ENCODE measurements at places on chromosomes 1 and 21.

DNA sequence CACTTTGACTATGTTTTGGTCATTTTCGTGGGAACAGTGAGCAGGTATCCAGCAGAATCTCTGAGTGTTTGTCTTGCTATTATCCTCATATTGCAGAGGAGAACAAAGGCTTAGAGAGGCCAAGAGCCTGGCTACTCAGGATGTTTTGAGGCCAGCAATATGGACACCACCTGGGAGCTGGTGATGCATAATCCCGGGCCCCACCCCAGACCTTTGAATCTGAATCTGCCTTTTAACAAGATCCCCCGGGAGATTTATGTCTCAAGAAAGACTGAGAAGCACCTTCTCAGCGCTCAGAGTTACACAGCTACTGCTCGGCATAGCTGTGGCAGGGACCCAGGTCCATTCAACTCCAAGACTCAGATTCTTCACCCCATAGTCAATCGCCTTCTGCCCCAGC is 72.8 kb downstream of the PTPRU start:
- peaks cover 3% of the 10 kb centered on the region for H3K27me3 ChIP-seq
- no peaks in the 10 kb centered on the region for H3K36me3 ChIP-seq

DNA sequence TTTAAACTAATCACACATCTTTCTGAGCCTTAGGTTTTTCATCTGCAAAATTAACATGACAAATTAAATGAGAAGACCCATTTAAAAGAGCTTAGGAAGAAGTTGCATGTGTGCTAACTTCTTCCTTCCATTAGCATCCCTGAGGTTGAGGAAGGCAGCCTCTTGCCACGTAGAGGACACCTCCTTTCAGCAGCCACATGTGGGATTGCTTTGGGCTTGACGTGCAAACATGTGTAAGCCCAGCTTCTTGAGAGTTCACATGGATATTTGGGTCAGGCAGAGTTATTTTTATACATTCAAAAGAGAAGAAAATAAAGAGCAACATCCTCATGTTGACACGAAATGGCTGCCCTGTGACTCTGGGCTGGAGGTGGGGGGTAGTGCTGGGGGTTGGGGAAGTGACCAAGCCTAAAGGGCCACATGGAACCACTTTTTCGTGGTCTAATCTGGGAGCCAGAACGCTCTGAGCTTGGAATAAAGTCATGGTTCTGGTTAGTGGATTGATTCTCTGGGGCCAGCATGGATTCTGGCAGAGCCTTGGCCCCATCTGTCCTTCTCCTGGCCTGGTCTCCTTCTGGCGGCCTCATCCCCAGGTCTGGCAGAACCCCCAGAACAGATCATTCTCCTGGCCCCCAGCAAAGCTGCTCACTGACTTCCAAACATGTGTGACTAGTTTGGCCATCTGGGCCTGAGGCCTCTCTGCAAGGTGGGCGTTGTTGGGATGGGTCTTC is 137.1 kb upstream of the USP24 start:
- no peak overlapping the region for H3K4me3 ChIP-seq
- no peaks in the 10 kb centered on the region for H3K4me1 ChIP-seq
- DNase-seq: no peak
- no peaks in the 10 kb centered on the region for H3K36me3 ChIP-seq
- no peak overlapping the region for H3K27ac ChIP-seq
- peaks cover 5% of the 10 kb centered on the region for H3K27me3 ChIP-seq

DNA sequence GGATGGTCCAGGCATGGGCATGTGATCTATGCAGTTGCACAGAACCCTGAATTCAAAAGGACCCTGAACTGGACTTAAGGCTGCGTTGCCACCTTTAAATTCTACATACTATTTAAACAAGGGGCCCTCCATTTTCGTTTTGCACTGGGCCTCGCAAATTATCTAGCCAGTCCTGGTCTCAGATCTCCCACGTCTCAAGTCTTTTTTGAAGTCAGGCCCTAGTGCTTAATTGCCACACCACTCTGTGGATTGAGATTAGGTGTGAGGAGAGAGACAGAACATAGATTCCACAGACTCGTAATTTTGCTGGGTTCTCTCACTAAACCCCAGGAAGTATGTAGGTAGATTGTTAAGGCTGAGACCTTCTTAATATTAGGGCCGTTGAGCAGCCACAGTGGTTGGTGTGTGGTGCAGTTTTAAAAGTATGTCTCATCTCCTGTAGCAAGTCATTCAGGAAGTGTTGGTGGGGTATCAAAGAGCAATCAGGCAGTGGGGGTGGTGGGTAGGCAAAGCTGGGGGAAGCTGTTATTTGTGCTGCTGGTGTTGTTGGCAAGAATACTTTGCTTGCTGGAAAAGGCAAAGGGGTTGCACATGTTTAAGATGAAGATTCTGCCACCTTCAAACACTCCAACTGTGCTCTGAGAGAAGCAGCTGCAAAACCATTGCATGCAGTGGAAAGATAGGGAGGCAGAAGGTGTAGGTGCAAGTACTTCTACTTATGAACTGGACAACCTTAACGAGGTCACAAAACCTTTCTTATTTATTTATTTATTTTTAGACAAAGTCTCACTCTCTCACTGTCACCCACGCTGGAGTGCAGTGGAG is 11.2 kb downstream of the CD84 start:
- peak overlapping the region; percentile 97 for H3K27ac ChIP-seq
- H3K4me1 ChIP-seq: peaks cover 74% of the 10 kb centered on the region
- H3K36me3 ChIP-seq: peaks cover 69% of the 10 kb centered on the region
- H3K27me3 ChIP-seq: no peaks in the 10 kb centered on the region
- DNase-seq: peak; percentile 81
- peak overlapping the region; percentile 68 for H3K4me3 ChIP-seq

- H3K27me3 ChIP-seq: no peaks in the 10 kb centered on the region
- H3K27ac ChIP-seq: peak overlapping the region; percentile 97
- H3K4me1 ChIP-seq: peaks cover 33% of the 10 kb centered on the region
- no peak for DNase-seq
- H3K36me3 ChIP-seq: peaks cover 16% of the 10 kb centered on the region
Observed at GRCh38 chr21:36297406-36297937, 22.5 kb upstream of the MORC3 start.

- no peak overlapping the region for H3K27ac ChIP-seq
- H3K27me3 ChIP-seq: no peaks in the 10 kb centered on the region
- DNase-seq: no peak
- no peaks in the 10 kb centered on the region for H3K36me3 ChIP-seq
- H3K4me3 ChIP-seq: no peak overlapping the region
- no peaks in the 10 kb centered on the region for H3K4me1 ChIP-seq
Observed at GRCh38 chr1:238318294-238319110, 427.8 kb upstream of the ZP4 start.

GRCh38 chr1:221169447-221169889 is 290.2 kb downstream of the HLX start:
- H3K27ac ChIP-seq: no peak overlapping the region
- H3K4me3 ChIP-seq: no peak overlapping the region
- H3K27me3 ChIP-seq: no peaks in the 10 kb centered on the region
- peaks cover 5% of the 10 kb centered on the region for H3K4me1 ChIP-seq
- H3K36me3 ChIP-seq: no peaks in the 10 kb centered on the region

DNA sequence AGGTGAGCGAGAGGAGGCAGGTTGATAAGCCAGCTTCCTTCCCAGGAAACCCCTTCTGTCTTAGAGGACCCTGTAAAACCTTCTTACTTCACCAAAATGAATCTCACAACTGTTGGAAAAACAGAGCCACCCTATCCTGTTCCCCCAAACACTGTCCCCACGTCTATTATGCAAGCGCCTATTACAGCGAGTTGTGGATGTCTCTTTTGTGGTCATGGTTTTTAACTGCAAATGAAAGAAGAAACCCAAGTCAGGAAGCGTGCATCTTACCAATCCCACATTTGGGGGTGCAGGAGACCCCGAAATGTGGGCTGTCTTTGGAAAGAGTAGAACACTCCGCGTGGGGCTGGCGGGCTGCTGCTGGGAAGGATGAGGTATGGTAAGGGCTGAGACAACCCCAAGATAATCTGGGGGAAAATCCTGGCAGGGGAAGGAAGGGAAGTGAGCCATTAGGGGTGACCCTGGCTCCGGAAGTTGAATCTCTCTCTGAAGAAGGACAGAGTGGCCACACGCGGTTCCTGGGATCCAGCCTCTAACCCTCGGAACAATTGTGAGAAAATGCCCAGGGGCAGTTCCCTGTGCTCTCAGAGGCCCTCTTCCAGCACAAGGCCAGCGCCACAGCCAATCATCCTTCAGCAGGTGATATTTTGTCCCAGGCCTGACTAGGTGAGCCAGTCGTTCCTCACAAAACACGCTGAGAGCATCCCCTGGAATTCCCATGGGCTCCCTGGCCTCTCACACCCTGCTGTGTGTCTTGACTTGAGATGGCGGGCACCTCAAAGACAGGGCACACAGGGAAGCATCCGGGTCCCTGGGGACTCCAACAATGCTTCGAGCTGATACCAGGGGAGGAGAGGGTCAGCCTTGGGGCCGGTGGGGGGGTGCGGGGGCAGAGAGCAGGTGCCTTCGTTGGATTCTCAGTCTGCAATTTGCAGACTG is 168.5 kb upstream of the IRF2BP2 start:
- no peaks in the 10 kb centered on the region for H3K36me3 ChIP-seq
- no peaks in the 10 kb centered on the region for H3K27me3 ChIP-seq
- no peak for DNase-seq
- H3K27ac ChIP-seq: no peak overlapping the region
- peaks cover 7% of the 10 kb centered on the region for H3K4me1 ChIP-seq
- no peak overlapping the region for H3K4me3 ChIP-seq

DNA sequence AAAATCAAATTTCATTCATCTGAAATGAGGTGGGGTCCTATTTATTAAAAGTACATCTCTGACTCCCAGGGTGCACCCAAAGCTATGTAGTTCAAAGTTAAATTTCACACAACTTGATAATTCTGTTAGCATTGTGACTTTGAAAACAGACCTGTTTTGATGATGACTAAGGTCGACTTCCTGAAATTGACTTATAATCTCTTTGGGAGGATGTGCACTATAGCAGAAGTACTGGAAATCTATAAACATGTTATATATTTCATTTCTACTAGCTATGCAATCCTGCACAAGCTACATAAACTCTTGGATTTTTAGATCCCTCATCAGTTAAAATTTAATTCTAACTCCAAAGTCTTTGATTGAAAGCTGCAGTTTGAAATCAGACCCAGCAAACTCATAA is 507.6 kb downstream of the NEGR1 start:
- no peaks in the 10 kb centered on the region for H3K36me3 ChIP-seq
- no peaks in the 10 kb centered on the region for H3K4me1 ChIP-seq
- no peak for DNase-seq
- no peak overlapping the region for H3K27ac ChIP-seq
- H3K27me3 ChIP-seq: no peaks in the 10 kb centered on the region
- H3K4me3 ChIP-seq: no peak overlapping the region

GRCh38 chr21:34886240-34887104 is 162.6 kb downstream of the RUNX1 start:
- H3K4me3 ChIP-seq: peak overlapping the region; percentile 97
- DNase-seq: no peak
- H3K4me1 ChIP-seq: peaks cover 37% of the 10 kb centered on the region
- H3K27ac ChIP-seq: peak overlapping the region; percentile 99
- peaks cover 49% of the 10 kb centered on the region for H3K36me3 ChIP-seq

GRCh38 chr1:55773211-55773940 is 558.2 kb upstream of the USP24 start:
- no peak for DNase-seq
- H3K27me3 ChIP-seq: no peaks in the 10 kb centered on the region
- no peaks in the 10 kb centered on the region for H3K36me3 ChIP-seq
- H3K4me3 ChIP-seq: no peak overlapping the region
- no peak overlapping the region for H3K27ac ChIP-seq

DNA sequence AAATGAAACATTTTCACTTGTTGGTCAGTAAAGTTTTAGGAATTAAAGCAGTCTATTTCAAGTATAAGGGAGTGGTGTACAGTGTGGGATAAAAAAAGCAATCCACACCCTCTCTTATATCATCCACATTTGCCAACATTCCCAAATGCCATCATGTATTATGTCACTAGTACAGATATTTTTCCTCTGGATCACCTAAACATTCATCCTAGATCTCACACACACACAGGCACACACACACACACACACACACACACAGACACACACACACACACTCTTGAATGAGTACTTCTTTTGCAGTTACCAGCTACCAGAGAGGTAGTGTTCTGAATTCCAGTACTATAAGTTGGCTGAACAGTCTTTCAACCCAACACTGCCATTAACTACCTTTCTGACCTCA is 1369.1 kb upstream of the ADGRL4 start:
- H3K4me1 ChIP-seq: no peaks in the 10 kb centered on the region
- DNase-seq: no peak
- H3K27me3 ChIP-seq: no peaks in the 10 kb centered on the region
- H3K36me3 ChIP-seq: no peaks in the 10 kb centered on the region
- no peak overlapping the region for H3K27ac ChIP-seq
- no peak overlapping the region for H3K4me3 ChIP-seq

- no peak overlapping the region for H3K27ac ChIP-seq
- no peak for DNase-seq
- H3K36me3 ChIP-seq: peaks cover 1% of the 10 kb centered on the region
- peaks cover 60% of the 10 kb centered on the region for H3K27me3 ChIP-seq
- peaks cover 9% of the 10 kb centered on the region for H3K4me1 ChIP-seq
Observed at GRCh38 chr1:212951126-212951946, 995 bp downstream of the VASH2 start.

- H3K4me3 ChIP-seq: no peak overlapping the region
- peaks cover 66% of the 10 kb centered on the region for H3K36me3 ChIP-seq
- DNase-seq: no peak
Observed at GRCh38 chr1:100358210-100358609, 5.9 kb downstream of the CDC14A start.

- H3K27me3 ChIP-seq: no peaks in the 10 kb centered on the region
- peaks cover 32% of the 10 kb centered on the region for H3K36me3 ChIP-seq
- H3K4me3 ChIP-seq: no peak overlapping the region
Observed at GRCh38 chr1:26784023-26784871, 3.5 kb upstream of the PIGV start.

- DNase-seq: no peak
- no peaks in the 10 kb centered on the region for H3K4me1 ChIP-seq
- no peak overlapping the region for H3K27ac ChIP-seq
- H3K27me3 ChIP-seq: peaks cover 5% of the 10 kb centered on the region
- no peaks in the 10 kb centered on the region for H3K36me3 ChIP-seq
- H3K4me3 ChIP-seq: no peak overlapping the region
Observed at GRCh38 chr1:202397256-202397655, 48.8 kb downstream of the PPP1R12B start.

Data from T-helper 2 cell treated with Interferon-gamma antibody and Interleukin-4, amounts not matched to agents 5 μg/mL and 100 μg/mL, for 36 hours (primary cell).